ENCODE measurements at places on chromosomes 1 and 21. TPM values are rescaled to one million over a fixed set of nuclear protein-coding genes. Genes with fewer than 3 reads are reported as not detected.

Gene CRYAA
- not detected for total RNA-seq

- DNase-seq = no peak
Measured at GRCh38 chr1:41411229-41411628, 50.0 kb downstream of the FOXO6 start.

DNA sequence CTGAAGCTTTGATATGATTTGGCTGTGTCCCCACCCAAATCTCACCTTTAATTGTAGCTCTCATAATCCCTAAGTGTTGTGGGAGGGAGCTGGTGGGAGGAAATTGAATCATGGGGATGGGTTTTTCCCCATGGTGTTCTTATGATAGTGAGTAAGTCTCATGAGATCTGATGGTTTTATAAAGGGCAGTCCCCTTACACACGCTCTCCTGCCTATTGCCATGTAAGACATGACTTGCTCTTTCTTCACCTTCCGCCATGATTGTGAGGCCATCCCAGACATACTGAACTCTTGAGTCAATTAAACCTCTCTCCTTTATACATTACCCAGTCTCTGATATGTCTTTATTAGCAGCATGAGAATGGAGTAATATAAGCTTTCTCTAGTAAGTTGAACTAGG, 261.9 kb downstream of the HLX start:
- no peak for DNase-seq

Gene ADGRL4
- 0.07 TPM for total RNA-seq

Gene XKR8
- 13.8 TPM for total RNA-seq

Gene DCST1
- not detected for total RNA-seq

- DNase-seq = no peak
Measured at GRCh38 chr21:22346576-22346975, 1348.4 kb downstream of the NCAM2 start.

Gene KCNT2
- total RNA-seq = 25.6 TPM

Gene PROX1
- total RNA-seq = 1.4 TPM

Gene SPRR1A
- not detected for total RNA-seq

- no peak for DNase-seq
Measured at GRCh38 chr1:22529901-22530621, 33.2 kb upstream of the EPHA8 start.

GRCh38 chr1:234962340-234962989, 166.2 kb downstream of the TOMM20 start:
- DNase-seq = no peak

Gene ELK4
- total RNA-seq = 36.8 TPM

DNA sequence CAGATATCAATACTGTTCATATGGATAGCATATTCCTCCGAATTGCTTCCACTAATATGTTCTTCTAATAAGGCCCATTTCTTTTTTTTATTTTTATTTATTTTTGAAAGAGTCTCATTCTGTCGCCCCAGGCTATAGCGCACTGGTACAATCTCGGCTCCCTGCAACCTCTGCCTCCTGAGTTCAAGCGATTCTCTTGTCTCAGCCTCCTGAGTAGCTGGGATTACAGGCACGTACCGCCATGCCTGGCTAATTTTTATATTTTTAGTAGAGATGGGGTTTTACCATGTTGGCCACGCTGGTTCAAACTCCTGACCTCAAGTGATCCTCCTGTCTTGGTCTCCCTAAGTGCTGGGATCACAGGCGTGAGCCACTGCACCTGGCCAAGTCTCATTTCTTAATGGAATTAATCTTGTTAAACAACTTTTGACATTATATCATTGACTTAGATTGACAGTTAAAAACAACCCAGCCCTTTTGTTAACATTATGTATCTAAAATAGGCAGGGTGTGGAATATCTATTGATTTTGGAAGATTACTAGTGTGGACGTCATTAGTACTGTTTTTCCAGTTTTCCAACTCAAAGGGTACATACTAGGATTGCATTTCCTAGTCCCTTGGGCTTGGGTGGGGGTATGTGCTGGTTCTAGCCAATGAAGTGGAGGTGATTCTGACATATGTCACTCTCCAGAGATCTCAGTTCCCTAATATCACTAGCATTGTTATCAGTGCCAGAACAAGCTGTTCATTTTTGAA, 281.4 kb downstream of the GRIK1 start:
- DNase-seq = no peak

Gene PTPN22
- total RNA-seq = 0.11 TPM

DNA sequence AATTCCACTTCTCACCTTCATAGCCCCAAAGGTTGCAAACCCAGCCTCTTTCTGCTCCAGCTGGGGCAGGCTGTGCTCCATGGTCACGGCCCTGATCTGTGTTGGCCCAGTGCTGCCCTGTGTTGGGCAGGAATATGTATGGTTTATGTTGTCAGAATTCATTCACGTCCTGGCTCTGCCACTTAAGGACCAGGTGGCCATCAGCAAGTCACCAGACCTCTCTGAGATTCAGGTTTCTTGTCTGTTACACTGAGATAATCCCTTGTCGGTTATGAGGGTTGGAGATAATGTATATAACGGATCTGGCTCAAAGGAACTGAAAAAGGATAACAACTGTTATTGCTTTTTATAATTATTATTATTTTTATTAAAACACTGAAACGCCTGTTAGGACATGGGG, 39.1 kb upstream of the SELENON start:
- DNase-seq = no peak

DNA sequence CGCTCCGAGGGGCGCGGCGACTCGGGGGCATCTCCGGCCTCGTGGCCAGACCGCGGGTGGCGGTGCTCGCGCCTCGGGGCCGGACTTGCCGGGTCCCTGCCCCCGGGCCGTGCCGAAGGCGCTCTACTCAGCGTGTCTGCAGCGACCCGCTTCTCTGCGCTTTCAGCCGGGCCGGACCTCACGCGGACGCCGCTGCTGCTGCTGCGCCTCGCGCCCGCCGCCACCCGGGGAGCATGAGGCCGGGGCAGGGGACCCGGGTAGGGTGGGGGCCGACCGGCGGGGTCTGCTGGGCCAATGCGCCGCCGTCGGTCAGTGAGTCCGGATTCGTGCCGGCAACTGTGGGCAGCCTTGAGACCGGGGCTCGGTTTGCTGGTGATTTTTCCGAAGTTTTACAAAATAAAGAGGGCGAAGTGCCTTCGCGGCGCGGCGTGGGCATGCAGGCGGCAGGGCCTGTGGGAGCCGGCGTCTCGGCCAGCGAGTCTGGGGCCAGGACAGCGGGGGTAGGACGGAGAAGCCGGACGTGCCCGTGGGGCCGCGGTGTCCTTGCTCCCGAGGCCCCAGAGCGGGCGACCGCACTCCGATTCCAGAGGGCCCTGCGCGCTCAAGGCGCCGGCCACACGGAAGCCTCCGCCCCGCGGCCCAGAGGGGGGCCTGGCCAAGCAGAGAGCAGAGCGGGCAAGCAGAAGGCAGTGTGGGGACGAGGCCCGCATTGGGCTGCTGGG, 749 bp downstream of the FAM163A start:
- DNase-seq = peak; percentile 52

DNA sequence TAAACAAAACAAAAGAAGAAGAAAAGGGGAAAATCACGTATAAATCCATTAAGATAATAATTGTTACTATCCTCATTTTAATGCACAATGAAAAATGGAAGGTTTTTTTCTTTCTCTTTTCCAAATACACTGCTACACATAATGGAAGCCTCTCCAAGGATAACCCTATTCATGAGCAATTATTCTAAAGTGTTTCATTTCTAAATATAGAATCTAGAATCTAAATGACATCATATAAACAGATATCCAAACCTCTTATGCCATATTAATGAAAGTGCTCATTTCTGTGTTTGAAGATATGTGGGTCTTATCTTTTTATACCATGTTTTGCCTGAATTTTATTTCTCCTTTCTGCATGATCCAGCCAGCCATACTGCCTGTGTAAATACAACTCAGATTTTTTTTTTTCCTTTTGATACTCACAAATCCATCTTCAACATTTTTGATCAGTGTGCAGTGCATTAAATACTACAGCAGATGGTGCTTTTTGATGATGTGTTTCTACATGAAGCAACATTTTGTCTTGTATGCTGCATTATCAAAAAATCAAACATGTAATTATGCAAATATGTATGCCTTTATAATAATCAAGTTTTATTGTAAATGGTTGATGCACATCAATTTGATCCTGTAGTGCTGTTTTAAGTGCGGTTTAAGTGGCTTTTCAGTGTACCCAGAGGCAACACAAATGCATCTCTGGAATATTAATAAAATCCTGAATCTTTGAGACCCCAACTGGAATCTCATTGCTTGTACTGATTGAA, 625.6 kb upstream of the PTBP2 start:
- DNase-seq = no peak

DNA sequence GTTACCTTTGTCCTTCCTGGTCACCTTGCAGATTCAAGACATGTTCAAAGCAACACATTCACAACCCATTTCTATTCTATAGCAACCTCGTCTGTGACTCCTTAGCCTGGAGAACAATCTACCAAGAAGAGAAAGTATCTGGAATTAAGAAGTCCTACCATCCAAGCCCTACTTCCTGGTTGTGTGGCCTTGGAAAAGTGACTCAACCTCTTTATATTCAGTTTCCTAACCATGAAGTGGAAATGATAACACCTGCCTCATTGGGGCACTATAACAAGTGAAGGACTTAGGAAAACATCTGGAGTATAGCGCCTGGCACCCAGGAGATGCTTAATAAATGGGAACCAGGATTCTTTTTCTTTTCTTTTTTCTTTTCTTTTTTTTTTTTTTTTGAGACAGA, 36.5 kb upstream of the SRRM1 start:
- no peak for DNase-seq
